ENCODE measurements at places on chromosomes 12 and 14.

DNA sequence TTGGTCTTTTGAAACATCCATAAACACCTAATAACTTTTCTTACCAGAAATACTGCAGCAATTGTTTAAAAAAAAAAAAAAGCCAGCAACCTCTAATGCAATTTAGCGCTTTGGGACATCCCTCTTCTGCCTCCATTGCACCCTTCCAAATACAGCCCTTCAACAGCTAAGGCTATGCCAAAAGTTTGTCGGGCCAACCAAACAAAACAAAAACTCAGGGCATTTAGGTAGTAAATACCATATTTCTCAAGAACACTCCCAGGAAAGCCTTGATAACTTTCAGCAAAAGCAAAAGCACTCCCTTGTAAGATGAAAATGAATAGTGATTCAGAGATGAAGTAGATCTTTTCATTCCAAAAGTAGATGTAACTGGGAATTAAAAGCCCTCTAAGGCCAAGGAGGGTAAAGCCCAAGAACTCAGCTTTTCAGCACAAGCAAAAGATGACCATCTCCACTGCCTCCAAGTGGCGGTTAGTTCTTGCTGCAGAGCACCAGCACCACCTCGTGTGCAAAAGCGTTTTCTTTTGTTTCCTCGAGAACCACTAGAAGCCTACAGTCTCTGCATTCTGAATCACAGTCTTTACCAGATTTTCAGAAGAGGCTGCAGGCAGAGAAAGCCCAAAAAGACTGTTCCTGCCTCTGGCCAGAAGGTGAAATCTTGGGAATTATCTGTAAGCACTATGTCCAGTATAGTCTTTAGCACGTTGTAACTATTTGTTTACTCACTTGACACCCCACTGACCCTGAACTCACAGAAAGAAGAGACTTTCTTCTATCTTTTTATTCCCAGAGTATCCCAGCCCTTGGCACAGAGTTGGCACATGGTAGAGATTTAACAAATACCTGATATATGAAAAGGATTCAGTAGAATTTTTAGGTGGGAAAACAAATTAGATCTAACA is 53.1 kb downstream of the SIX6 start:
- DNase-seq = no peak

- peak; percentile 27 for DNase-seq
These were observed 36.3 kb upstream of the NPFF start for GRCh38 chr12:53543539-53543938.

- no peak for DNase-seq
These were observed 32.5 kb downstream of the MMAB start for GRCh38 chr12:109540526-109541412.

GRCh38 chr12:15534322-15534721 is 212.0 kb downstream of the PTPRO start:
- DNase-seq = no peak

DNA sequence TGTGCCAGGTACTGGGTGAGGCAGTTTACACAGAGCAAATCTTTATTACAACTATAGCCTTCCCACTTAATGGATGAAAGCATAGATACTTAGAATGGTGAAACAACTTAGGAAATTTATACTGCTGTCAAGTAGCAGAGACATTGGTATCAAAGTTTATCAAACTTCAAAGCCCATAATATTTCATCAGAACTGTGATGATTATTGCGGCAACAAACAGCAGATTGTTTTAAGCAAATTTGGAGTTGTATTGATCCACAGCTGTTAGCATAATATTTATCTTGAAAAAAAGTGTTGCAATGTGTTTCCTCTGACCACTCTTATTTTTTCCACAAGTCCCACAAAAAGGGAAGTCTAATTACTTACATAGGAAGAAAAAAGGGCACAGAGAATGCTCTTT is 2.0 kb upstream of the SLCO1B3 start:
- no peak for DNase-seq

GRCh38 chr12:6559500-6559899 is 3.7 kb upstream of the IFFO1 start:
- no peak for DNase-seq

GRCh38 chr14:35285168-35286002 is 6.8 kb upstream of the PSMA6 start:
- no peak for DNase-seq

GRCh38 chr14:72608391-72609204 is 285.3 kb downstream of the DPF3 start:
- DNase-seq = no peak

GRCh38 chr12:78441737-78442453 is 422.7 kb upstream of the SYT1 start:
- no peak for DNase-seq

GRCh38 chr12:79689477-79690141 is 1.2 kb downstream of the PAWR start:
- DNase-seq = no peak

GRCh38 chr14:67859169-67859749 is 39.7 kb downstream of the RAD51B start:
- no peak for DNase-seq

GRCh38 chr12:27575090-27575761 is 51.2 kb downstream of the PPFIBP1 start:
- no peak for DNase-seq

DNA sequence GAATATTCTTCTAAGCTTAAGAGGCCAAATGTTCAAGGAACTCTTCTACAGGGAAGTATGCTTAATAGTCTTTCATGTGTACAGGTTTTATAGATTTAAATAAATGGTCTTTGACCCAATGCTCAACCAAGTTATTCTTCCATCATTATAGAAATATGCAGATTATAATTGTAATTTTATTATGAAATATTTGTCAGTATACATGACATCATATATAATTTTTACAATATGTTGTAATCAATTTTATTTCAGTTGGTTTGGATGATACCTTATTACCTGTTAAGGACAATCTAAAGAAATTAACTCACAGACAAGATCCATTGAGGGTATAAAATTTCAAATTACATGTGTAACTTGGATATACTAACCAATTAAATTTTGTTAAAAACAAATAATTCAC is 1278.3 kb downstream of the SLC16A7 start:
- no peak for DNase-seq

- DNase-seq = no peak
These were observed 11.6 kb downstream of the APPL2 start for GRCh38 chr12:105224399-105224798.

DNA sequence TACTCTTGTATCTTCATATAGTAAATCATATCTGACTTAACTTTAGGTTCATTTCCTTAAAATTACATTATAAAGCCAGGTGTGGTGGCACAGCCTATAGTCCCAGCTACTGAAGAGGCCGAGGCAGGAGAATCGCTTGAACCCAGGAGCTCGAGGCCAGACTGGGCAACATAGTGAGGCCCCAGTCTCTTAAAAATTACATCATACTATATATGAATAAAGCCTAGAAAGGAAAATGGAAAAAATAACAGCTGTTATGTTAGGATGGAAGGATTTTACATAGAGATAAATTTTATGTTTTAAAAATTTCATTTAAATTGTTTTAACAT is 4.2 kb downstream of the HECTD1 start:
- no peak for DNase-seq

GRCh38 chr14:35879654-35880249 is 53.6 kb downstream of the BRMS1L start:
- DNase-seq = no peak
